Activated CD4-positive, alpha-beta T cell treated with anti-CD3 and anti-CD28 coated beads, Interleukin-2, Interleukin-4, amounts not matched to agents 100 ng/mL and 50 ng/mL, durations not matched to agents 16 hours and 8 hours (primary cell): ENCODE measurements at places on chromosomes 7 and 10.

GRCh38 chr10:84292502-84292901 is 35.9 kb upstream of the CCSER2 start:
- no peak for DNase-seq

DNA sequence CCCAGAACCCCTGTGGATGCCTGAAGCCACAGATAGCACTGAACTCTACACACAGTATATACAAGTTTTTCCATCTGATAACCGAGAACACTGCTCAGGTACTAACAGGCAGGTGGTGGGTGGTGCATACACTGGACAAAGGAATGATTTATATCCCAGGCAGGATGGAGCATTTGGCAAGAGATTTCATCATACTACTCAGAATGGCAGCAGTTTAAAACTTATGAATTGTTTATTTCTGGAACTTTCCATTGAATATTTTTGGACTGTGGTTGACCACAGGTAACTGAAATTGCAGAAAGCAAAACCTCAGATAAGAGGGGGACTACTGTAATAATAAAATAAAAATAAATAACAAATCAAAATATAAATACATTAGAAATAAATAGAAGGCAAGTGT is 10.9 kb upstream of the KCNMA1 start:
- no peak for DNase-seq

DNA sequence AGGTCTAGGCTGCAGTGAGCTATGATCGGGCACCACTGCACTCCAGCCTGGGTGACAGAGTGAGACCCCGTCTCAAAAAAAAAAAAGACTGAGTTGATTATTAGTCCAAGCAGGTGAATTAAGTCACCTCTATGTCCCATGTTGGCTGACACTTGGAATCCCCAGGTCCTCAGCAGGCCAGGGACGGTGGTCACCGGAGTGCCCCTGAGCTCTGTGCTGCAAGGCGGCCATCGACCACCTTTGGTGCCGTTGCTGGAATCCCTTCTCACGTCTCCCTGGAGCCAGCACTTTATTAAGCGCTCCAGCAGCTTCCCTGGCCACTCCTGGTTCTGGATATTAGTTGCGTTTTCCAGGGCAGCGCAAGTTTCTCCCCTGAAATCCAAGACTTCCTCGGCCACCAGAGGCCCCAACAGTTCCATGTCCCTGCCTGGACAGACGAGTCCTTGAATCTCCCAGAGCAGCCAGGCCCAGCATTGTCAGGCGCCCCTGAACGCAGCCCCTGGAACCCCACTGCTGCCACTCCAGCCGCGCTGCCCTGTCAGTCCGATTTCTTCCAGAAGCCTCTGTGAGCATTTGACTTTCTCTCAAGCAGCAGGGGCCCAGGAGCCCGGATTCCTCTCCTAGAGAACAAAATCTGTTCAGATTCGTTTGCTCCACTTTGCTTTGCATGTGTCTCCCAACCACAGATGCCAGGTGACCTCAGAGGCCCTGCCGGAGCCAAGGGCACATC is 38.4 kb upstream of the FOXL3 start:
- DNase-seq = no peak

DNA sequence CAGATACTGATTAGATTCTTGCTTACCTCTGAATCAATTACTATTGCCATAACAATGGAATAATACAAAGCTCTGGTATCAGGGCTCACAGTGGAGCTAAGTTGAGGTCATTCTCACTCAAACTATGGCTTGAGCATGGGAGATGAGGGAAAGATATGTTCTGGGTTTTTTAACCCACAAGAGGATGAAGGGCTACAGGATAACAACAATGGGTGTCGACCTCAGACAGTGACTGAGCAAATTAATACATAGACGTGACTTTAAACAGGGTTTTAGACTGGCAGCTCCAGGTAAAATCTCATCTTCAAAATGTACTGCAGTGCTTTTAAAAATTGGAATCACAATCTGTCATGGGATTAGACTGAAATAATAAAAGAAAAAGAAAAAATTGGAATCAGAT is 7.5 kb upstream of the HIBADH start:
- DNase-seq = no peak

DNA sequence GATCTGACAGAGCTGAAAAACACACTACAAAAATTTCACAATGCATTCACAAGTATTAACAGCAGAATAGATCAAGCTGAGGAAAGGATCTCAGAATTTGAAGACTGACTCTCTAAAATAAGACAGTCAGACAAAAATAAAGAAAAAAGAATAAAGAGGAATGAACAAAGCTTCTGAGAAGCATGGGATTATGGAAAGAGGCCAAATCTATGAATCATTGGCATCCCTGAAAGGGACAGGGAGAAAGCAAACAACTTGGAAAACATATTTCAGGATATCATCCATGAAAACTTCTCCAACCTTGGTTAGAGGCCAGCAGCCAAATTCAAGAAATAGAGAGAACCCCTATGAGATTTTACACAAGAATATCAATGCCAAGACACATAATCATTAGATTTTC is 804.8 kb upstream of the IGFBP3 start:
- DNase-seq = no peak

DNA sequence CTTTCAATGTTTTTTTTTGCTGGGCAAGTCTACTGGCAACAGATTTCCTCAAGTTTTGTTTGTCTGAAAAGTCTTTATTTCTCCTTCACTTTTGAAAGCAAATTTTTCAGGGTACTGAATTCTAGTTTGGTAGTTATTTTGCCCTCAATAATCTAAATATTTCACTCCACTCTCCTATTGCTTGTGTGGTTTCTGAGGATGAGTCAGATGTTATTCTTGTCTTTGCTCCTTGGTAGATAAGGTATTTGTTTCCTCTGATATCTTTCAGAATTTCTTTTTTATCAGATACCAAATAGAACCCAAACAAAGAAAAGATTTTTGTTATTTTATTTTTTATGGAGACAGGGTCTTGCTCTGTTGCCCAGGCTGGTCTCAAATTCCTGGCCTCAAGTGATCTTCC is 99.2 kb upstream of the MALRD1 start:
- no peak for DNase-seq

DNA sequence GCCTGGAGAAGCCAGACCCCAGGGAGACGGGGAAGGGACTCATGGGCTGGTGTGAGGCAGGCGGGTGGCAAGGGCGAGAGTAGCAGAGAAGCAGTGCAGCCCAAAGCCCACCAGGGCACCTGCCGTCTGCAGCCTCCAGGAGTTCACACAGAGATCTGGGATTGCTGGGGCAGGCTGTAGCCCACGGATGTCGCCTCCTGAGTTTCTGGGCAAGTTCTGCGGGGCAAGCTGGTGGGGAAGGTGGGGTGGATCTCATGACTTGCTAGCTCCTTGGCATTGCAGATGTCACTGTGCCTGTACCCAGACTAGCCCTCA is 6.0 kb downstream of the ADCK2 start:
- no peak for DNase-seq

DNA sequence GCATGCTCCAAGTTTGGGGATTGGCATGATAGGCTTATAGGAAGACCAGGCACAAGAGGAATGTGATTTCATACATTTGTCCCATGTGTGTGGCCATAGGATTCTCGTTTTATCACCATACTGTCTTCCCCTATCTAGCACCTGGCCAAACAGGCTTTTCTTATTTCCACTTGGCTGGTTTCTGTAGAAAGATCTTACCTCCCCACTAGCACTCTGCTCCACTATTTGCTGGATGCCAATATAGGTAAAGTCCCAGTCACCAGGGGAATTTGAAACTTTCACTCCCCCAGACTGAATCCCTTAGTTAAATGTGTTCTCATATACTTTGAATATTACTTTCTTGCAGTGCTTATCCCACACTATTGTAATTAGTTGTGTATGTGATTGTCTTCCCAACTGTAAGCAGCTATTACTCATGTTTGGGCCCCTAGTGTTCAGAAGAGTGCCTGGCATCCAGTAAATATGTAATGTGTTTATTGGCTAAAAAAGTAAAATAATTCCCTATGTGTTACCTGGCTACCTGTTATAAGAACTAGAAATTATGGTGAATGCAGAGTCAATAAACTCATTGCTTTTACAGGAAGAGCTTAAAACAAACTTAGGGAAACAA is 109.0 kb downstream of the LRMDA start:
- no peak for DNase-seq

- DNase-seq = no peak
Observed at GRCh38 chr10:71393841-71394475, 2.8 kb upstream of the CDH23 start.

GRCh38 chr10:132684164-132684891 is 101.6 kb downstream of the NKX6-2 start:
- DNase-seq = peak; percentile 36

DNA sequence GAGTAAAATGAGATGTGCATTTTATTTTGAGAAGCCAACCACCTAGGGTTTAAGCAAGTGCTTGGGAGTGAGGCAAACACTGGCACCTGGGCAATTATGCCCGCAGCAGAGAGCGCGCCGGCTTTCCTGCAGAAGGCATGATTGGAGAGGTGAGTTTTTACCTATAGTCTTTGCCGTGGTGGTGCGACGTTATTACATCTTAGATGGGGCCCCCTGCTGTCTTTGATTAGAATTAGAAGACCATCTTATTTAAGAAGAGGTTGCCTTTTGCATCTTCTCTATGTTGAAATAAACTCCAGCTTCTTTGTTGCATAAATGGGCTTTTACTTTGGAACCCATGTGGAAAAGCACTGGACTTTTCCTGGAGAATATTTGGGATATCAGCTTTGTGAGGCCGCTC is 409.5 kb downstream of the GLRX3 start:
- no peak for DNase-seq

- peak; percentile 54 for DNase-seq
Observed at GRCh38 chr7:115230882-115231571, 309.1 kb downstream of the MDFIC start.

DNA sequence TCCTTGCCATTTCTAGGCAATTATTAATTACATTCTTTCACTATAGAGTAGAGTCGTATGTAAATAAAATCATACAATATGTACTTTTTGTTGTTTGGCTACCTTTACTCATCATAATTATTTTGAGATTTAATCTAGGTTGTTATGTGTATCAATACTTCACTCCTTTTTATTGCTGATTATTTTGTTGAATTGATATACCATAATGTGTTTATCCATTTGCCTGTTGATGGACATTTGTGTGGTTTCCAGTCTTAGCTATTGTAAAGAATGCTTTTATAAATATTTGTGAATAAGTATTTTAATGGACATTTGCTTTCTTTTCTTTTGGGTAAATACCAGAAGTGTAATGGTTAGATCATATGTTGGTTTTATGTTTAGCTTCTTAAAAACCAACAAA is 174.0 kb downstream of the RAMP3 start:
- no peak for DNase-seq

- no peak for DNase-seq
Observed at GRCh38 chr10:123278445-123278844, 124.2 kb downstream of the BUB3 start.

DNA sequence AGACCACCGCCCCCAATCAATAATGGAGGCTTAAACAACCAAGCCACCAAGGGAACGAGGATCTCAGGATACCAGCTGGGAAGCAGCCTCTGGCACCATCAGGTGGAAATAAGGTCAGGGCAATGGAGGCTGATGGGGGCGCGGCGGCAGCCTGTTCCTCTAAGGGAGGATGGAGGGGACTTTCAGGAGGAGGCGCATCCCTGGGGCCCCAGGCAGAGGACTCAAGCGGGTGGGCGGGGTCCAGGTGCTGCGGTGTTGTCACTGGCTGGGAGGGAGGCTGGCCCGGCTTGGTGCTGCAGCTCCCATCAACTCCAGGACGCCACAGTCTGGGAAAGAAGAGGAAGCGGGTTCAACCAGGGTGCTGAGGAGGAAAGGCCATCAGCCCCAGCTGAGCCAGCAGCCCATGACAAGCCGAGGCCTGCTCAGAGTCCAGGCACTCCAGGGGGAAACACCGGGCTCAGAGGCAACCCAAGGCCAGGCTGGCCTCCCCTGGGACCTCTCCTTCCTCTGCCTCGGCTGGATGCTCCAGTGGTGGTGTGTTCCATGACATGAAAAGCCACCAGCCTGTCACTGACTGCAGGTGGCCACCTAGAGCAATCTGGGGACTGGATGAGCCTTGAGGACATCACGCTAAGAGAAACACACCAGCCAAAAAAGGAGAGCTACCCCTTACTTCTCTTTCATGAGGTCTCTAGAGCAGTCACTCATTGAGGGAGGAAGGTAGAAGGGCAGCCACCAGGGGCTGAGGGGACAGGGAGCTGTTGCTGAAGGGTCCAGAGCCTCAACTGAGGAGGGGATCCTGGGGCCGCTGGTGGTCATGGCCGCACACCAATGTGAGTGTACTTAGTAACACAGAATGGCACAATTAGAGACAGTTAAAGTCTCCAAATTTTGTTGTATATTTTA is 4.6 kb downstream of the GIGYF1 start:
- no peak for DNase-seq
